ENCODE measurements at places on chromosomes 7 and 10.

DNA sequence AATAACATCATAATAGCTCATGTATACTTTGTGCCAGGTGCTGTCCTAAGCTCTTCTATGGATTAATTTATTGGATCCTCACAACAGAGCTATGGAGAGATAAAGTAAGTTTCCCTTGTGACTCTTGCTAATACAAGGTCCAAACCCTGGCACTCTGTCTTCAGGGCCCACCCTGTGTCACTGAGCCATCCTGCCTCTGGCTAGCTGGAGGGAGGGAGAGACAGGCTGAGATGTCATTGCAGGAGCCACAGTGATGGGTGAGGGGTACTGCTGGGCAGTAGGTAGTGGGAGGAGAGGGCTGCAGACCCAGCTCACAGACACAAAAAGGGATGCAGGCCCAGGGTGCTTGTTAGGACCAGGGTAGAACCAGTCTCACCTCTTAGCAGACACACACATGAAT is 16.9 kb downstream of the GCK start:
- no peak for DNase-seq

- no peak for DNase-seq
These were observed 81.9 kb upstream of the C1GALT1 start for GRCh38 chr7:7100432-7100849.

DNA sequence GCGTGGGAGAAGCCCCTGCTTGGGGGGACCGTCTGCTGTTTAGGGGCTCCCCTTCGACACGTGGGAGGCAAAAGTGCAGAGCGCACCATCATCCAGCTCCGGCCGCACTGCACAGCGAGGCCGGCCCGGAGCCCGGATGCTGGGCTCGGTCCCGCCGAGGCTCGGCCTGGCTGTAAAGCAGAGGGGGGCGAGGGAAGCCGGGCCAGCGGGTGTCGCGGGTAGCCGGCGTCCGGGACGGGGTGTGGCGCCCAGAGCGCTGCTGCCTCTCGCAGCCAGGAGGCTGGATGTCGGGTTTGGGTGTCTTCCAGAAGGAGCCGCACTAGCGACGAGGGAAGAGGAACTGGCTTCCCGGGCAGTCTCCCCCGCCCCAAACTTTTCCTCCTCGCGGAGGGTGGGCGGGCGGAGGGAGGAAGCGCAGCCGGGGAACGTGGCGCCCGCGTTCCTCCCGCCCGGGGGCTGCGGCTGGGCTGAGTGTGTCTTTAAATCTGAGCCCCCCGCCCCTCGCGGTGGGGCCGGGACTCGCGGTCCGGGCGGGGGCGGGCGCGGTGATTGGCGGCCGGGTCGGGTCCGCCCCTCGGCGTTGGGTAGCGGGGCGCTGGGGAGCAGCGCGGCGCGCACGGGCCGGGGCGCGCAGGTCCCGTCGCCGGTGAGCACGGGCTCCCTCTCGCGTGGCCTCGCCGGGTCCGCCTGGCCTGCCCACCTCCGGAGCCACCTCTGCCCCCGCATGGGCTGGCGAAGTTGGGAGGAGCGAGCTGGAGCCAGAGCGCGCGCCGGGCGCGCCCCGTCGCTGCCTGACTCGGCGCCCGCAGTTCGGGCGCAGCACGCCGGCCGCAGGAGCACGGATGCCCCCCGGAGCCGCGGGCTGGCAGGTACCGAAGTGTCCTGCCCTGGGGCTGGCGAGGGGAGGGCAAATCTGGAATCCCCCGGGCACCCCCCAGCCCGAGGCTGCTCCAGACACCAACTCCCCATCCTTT is at the start of gene PALD1:
PALD1 (plus strand) TSS at position 577 of the 974 bp plus-strand sequence. CDS start 47,185 bp downstream, outside the sequence.
- DNase-seq = no peak

- DNase-seq = no peak
These were observed 22.0 kb downstream of the TWIST1 start for GRCh38 chr7:19095353-19095860.

DNA sequence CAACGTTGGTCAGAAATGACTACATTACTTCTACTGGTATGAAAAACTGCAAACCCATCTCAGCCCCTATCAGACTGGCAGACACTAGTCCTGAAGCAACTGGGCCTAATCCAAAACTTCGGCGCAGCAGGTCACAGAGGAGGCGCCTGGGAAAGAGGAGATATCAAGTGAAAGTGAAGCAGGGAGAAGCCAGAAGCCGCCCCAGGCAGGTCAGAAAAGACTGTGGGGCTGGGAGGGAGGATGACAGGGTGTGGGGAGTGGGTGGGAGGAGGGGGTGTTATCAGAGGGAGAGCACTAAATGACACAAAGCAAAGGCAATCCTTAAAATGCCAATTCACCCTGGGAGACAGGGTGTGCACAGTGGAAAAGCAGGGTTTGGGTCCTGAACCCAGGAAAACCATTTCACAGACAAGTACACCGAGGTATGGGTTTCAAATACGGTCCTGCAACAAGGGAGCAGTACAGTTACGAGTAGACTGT is 731 bp downstream of the CHCHD3 start:
- no peak for DNase-seq

Data from stimulated activated CD4-positive, alpha-beta T cell treated with anti-CD3 and anti-CD28 coated beads, Interleukin-12 subunit alpha, Interleukin-12 subunit beta, amount 100 ng/mL, for 48 hours (primary cell).